Pericardium fibroblast (primary cell): ENCODE measurements at places on chromosomes 11 and 22. TPM values are rescaled to one million over a fixed set of nuclear protein-coding genes. Genes with fewer than 3 reads are reported as not detected.

The TMEM45B gene
- total RNA-seq: 0.12 TPM in 1 of 2 replicates, not detected in the other

The MFRP gene
- 0.09 TPM in 1 of 2 replicates, not detected in the other for total RNA-seq

The OR9Q1 gene
- total RNA-seq: not detected in 2 replicates

The RCOR2 gene
- total RNA-seq: 7.8 and 8.4 TPM in 2 replicates

The SMC1B gene
- not detected in 2 replicates for total RNA-seq

The OR51E2 gene
- not detected in 2 replicates for total RNA-seq

The APOA1 gene
- 6.9 and 27.4 TPM in 2 replicates for total RNA-seq

The USP2 gene
- 0.58 TPM in 1 of 2 replicates, not detected in the other for total RNA-seq

The MS4A3 gene
- not detected in 2 replicates for total RNA-seq

The OR2D2 gene
- total RNA-seq: 3.1 TPM in 1 of 2 replicates, not detected in the other

The OR4A16 gene
- total RNA-seq: not detected in 2 replicates

The RAPSN gene
- total RNA-seq: 2.6 TPM in 1 of 2 replicates, not detected in the other

The NR1H3 gene
- total RNA-seq: 27.4 and 29.6 TPM in 2 replicates

The EXT2 gene
- 93.4 and 122 TPM in 2 replicates for total RNA-seq

The NAP1L4 gene
- total RNA-seq: 40.3 and 48.2 TPM in 2 replicates

The ADAMTS8 gene
- 0.12 TPM in 1 of 2 replicates, not detected in the other for total RNA-seq

The RBMXL2 gene
- not detected in 2 replicates for total RNA-seq

The KCNJ11 gene
- not detected in 2 replicates for total RNA-seq

The NXPE4 gene
- total RNA-seq: not detected in 2 replicates

The LRRC32 gene
- total RNA-seq: 36.2 and 95.5 TPM in 2 replicates

The OR8G5 gene
- not detected in 2 replicates for total RNA-seq

The IGSF22 gene
- total RNA-seq: not detected in 2 replicates

The MS4A12 gene
- not detected in 2 replicates for total RNA-seq

The TH gene
- total RNA-seq: 0.17 and 17.5 TPM in 2 replicates

The LRRC10B gene
- not detected in 2 replicates for total RNA-seq

The MS4A15 gene
- total RNA-seq: not detected in 2 replicates

The FOLR2 gene
- not detected in 2 replicates for total RNA-seq

The CPT1B gene
- 0.51 and 1.4 TPM in 2 replicates for total RNA-seq

The FOXR1 gene
- total RNA-seq: not detected in 2 replicates

The OR52H1 gene
- not detected in 2 replicates for total RNA-seq
